Skeletal muscle tissue (tissue), 5 donors: ENCODE measurements at places on chromosomes 16 and 17. TPM values are rescaled to one million over a fixed set of nuclear protein-coding genes. Genes with fewer than 3 reads are reported as not detected.

ATP6V0C gene
- total RNA-seq: 12.0 TPM

FSCN2 gene
- 1.0 TPM for total RNA-seq

EXOSC6 gene
- 16.2 TPM for total RNA-seq

XYLT1 gene
- 9.4 TPM for total RNA-seq

VAMP2 gene
- total RNA-seq: 8.4 TPM

ZACN gene
- total RNA-seq: not detected

PMFBP1 gene
- not detected for total RNA-seq

KRT12 gene
- total RNA-seq: not detected

GCGR gene
- not detected for total RNA-seq

NTN1 gene
- 6.8 TPM for total RNA-seq

TRPV2 gene
- total RNA-seq: 8.4 TPM

SLC2A4 gene
- 34.4 TPM for total RNA-seq

C17orf50 gene
- total RNA-seq: not detected

UMOD gene
- total RNA-seq: not detected

AARSD1 gene
- 31.8 TPM for total RNA-seq

CFAP97D1 gene
- total RNA-seq: not detected

CYTH1 gene
- total RNA-seq: 17.7 TPM

DNAJC7 gene
- total RNA-seq: 55.3 TPM

HSD17B1 gene
- 1.6 TPM for total RNA-seq

CSNK1D gene
- total RNA-seq: 21.4 TPM

SLC16A13 gene
- under 0.01 TPM for total RNA-seq

IRF8 gene
- total RNA-seq: 19.8 TPM

CIITA gene
- total RNA-seq: 1.0 TPM

ASB16 gene
- 4.7 TPM for total RNA-seq

KRTAP4-9 gene
- total RNA-seq: not detected

IL17C gene
- not detected for total RNA-seq

TERB1 gene
- not detected for total RNA-seq

LGALS9B gene
- total RNA-seq: not detected

CCDC57 gene
- total RNA-seq: 11.5 TPM

GAN gene
- 6.8 TPM for total RNA-seq

PNMT gene
- total RNA-seq: 0.52 TPM

SOST gene
- not detected for total RNA-seq

VPS25 gene
- 38.6 TPM for total RNA-seq

KAT8 gene
- total RNA-seq: 43.3 TPM

CA7 gene
- total RNA-seq: not detected

SLC5A11 gene
- total RNA-seq: not detected

RSKR gene
- total RNA-seq: 3.7 TPM

RAB11FIP4 gene
- total RNA-seq: 1.0 TPM

SPATA22 gene
- total RNA-seq: 2.1 TPM

DHRS7C gene
- total RNA-seq: 163 TPM

C17orf113 gene
- total RNA-seq: 1.6 TPM

UTS2R gene
- 1.6 TPM for total RNA-seq

SLC6A2 gene
- total RNA-seq: 1.0 TPM
